A549 treated with Mapracorat at 1 μM for 4 hours (cell line): ENCODE measurements at places on chromosomes 11 and 22. TPM values are rescaled to one million over a fixed set of nuclear protein-coding genes. Genes with fewer than 3 reads are reported as not detected.

The MMP13 gene
- not detected in 5 replicates for total RNA-seq

The VSIG10L2 gene
- not detected in 5 replicates for total RNA-seq

The AMOTL1 gene
- 5.7 to 8.6 TPM (median 7.8 TPM) in 5 replicates for total RNA-seq

The KCNK7 gene
- total RNA-seq: 0.28 to 1.5 TPM (median 0.86 TPM) in 5 replicates

The CTNND1 gene
- 53.6 to 65.9 TPM (median 63.4 TPM) in 5 replicates for total RNA-seq

The LRRN4CL gene
- 0.06 to 0.24 TPM (median 0.09 TPM) in 4 of 5 replicates, not detected in the other for total RNA-seq

The MMP1 gene
- total RNA-seq: 0.42 to 1.1 TPM (median 0.79 TPM) in 5 replicates

The ZNHIT2 gene
- 13.6 to 22.7 TPM (median 21.9 TPM) in 5 replicates for total RNA-seq

The LIF gene
- total RNA-seq: 20.1 to 35.3 TPM (median 30.0 TPM) in 5 replicates

The TMEM191B gene
- 0.75 to 2.3 TPM (median 1.3 TPM) in 5 replicates for total RNA-seq

The INS gene
- not detected in 5 replicates for total RNA-seq

The SPA17 gene
- 16.6 to 30.9 TPM (median 18.9 TPM) in 5 replicates for total RNA-seq
